ENCODE measurements at places on chromosomes 13 and 19.

DNA sequence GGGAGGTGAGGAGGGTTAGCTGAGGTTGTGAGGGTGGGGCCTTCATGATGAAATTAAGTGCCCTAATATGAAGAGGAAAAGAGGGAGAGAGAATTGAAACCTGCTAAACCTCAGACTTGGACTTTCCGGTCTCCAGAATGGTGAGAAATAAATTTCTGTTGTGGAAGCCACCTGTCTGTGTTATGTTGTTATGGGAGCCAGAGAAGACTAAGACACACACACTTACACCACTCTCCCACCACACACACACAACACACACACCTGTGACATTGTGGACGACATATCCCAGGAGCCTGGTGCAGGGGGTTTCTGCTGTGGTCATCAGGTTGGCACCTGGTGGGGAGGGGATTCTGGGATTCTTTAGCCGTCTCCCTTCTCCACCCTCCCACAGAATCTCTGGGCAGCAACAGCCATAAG is 14.0 kb downstream of the KLK4 start:
- DNase-seq, result no peak

DNA sequence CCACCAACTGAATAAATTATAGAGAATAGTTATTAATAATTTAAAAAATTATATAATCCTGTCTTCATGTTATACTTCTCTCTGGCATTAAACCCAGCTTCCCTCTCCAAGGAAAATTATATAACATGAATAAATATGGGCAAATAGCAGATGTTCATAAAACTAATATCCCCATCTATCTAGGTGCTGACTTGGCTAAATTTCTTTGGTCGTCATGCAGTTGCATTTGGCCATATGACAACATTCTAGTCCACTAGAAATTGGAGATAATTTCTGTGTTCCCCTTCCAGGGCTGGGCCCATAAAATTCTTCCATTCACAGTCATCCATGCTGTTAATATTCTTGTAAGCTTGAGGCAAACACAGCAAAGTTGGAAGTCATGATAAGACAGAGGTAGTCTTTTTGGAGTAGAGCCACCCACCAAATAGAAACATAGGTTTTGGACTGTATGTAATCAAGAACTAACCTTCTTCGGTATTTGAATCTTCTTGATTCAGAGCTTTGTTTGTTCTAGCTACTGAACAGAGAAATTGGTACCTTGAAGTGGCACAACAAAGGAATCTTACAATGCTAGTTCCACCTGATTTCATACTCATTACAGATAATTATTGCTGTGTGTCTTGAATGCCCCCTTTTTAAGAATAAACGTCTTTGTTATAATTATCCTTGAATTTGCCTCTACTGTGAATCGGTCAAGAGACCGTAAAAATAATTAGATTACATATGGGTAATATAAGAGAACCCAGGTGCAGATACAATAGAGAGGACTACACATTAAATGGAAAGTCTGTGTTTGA is 678.5 kb upstream of the PCDH20 start:
- DNase-seq, result peak; percentile 91

DNA sequence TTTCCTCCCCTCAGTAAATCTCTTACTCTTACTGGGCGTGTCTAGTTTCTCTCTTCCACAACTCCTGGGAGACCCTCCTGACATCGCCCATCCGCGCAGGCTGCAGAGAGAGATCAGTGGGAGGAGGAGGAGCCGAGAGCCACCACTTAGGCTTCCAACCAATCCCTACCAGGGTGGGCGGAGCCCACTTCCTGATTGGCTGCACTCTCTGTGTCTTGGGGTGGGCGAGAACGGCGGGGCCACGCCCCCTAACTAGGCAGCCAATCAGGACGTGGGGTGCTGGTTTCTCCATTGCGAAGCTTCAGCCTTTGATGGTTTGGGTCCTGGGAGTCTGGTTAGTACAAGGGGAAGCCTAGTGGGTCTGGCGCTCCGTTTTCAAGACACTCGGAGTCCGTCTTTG is at the start of gene PMIS2:
Gene PMIS2, plus strand, starts transcription at position 326 of the 400 bp plus-strand sequence. CDS start 87 bp downstream, outside the sequence.
- DNase-seq, result no peak

DNA sequence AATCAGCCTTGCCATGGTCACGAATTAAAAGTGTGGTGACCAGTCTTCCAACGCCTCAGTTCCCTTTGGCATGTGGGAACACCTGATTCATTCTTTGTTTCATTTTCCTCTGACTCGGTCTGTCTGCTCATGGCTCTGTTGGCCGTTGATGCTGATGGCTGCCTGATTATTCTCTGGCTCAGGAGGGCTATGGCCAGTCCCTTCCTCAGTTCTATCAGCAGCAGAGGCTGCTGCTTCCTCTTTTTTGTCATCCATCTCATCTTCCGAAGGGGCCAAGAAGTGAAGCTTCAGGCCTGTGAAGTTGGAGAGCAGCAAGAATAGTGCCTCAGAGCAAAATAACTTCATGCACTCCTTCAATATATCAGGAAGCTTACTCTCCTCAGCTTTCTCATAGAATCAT is 9.5 kb upstream of the MLNR start:
- no peak for DNase-seq

GRCh38 chr13:76148926-76149325 is 512.8 kb downstream of the LMO7 start:
- no peak for DNase-seq

GRCh38 chr19:47002853-47003610 is 16.6 kb upstream of the NPAS1 start:
- no peak for DNase-seq

- peak; percentile 77 for DNase-seq
These were observed 26.7 kb upstream of the NANOS3 start for GRCh38 chr19:13849991-13850909.

DNA sequence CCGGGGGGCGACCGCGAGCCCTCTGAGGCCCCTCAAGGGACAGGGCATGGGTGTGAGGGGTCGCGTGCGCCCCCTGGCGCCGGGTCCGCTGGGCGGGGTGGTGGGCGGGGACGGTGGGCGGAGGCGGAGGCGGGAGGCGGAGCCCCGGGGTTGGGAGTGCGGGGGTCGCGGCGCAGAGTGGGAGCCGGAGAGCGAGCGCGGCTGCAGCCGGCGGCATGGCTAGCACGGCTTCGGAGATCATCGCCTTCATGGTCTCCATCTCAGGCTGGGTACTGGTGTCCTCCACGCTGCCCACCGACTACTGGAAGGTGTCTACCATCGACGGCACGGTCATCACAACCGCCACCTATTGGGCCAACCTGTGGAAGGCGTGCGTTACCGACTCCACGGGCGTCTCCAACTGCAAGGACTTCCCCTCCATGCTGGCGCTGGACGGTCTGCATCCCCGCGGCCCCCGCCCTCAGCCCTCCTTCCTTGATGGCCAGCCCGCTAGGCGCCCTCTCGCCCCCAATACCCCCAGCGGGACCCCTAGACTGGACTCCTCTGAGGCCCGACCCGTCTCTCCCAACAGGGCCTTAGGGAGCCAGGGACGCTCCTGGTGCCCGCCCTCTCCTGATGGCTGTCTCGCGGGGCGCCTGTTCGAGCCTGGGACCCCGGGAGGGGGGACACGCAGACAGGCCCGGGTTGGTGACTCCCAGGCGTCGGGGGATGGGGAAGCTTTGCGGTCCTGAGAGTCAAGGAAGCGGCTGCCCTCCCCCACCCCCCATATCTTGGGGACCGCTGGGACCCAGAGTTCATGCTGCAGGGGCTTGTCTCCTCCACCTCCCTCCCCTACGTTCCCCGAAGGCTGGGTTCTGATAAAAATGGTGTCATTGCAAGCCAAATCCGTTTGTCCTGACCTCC is at the start of gene CLDN10:
Gene CLDN10, plus strand, starts transcription at position 182 of the 903 bp plus-strand sequence. Its CDS starts 34 bp downstream, at position 216.
- DNase-seq, result peak; percentile 76

- DNase-seq, result no peak
These were observed 18.6 kb downstream of the NALCN start for GRCh38 chr13:101397742-101398141.

- DNase-seq, result no peak
These were observed 855 bp upstream of the CARS2 start for GRCh38 chr13:110706570-110707372.

DNA sequence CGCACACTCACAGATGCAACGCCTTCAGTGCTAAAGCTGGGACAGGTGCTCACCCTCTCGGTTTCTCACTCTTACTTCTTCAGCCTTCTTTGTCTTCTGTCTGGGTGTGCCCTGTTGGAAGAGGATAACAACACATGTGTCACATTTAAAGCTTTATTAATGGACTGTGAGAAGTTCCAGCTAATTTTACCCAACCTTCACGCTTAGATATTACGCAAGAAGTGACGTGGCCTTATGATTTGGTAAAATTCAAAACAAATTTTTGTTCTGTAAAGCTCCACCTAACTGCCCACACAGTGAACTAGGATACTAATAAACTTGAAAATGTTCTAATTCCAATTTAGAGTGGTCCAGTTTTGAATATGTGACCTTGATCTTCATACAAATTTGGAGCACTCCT is 66.7 kb upstream of the LRCH1 start:
- DNase-seq, result no peak

DNA sequence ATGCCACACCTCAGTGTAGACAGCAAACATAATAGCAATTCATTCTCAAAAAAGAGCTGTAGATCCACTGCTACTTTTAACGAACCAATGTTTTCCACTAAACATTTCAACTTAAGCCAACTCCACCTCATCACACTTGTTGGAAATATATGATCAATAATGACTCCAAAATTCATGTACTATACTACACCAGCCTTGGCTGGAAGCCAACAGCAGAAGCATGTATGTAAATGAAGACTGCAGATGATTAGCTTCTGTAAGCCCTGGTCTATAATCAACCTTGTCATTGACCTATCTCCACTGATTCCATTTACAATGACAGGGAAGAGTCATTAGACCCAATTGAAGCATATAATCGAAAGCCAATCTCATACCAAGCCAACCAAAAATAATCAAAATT is 71.7 kb downstream of the STK24 start:
- DNase-seq, result no peak

GRCh38 chr13:68908879-68909278 is 1198.7 kb upstream of the ATXN8OS start:
- no peak for DNase-seq

GRCh38 chr13:79226938-79227337 is 179.1 kb downstream of the RBM26 start:
- peak; percentile 78 for DNase-seq
